Fibroblast of the aortic adventitia (primary cell): ENCODE measurements at places on chromosomes 7 and 10. TPM values are rescaled to one million over a fixed set of nuclear protein-coding genes. Genes with fewer than 3 reads are reported as not detected.

Gene DNA2
- total RNA-seq = 10.0 and 15.2 TPM in 2 replicates

Gene SEMA3E
- total RNA-seq = 0.98 and 16.1 TPM in 2 replicates

Gene TMEM196
- not detected in 2 replicates for total RNA-seq

Gene VAX1
- not detected in 2 replicates for total RNA-seq

GRCh38 chr7:106285855-106286492 is 1.2 kb upstream of the NAMPT start:
- DNase-seq = peak; percentile 79

DNA sequence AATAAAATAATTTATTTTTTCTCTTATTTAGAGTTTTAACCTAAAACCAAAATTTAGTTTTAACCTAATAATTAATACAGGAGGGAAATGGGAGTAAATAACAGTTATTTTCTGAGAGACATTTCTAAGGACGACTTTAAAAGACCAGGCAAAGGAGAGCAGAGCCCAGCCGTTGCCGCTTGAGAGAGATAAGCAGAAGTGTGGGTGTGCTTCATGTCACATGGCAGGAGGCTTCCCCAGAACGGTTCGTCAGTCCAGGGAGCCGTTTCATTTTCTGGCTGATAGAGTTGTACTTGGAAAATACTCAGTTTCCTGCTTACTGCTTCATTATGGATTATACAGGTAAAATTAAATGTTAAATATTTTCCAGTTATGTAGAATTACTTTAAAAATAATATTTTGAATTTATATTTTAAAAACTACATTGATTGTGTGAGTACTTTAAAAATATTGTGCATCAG is 61.4 kb downstream of the ST7 start:
- DNase-seq = peak; percentile 68

DNA sequence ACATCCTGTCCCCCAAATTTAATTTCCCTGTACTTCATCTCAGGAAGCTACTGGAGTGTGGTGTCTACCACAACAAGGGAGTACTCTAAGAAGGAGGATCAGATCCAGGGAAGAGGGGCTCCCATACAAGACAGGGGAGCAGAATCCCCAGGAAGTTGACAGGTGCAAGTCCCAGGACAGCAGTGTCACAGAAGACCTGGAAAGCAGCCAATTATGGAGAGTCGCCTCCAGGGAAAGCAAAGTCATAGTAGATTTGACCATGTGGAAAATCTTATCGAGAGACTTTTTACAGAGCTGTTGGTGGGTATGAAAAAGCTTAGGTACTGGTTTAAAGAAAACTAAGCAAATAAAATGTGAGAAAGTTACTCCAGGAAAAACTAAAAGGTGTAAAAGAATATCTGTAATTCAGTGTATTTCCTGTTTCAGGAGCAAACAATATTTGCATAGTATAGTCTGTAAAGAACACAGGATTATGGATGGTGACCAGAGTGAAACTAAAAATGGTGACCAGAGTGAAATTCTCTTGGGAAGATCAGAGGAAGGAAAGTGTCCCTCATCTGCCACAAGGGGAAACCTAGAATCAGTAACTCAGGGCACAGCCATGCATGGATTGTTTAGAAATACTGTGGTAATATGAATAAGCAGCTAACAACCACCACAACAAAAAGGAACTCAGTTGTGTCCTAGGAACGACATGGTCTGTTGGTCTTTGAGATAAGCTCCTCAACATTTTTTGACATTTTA is 44.5 kb downstream of the LANCL2 start:
- DNase-seq = no peak

DNA sequence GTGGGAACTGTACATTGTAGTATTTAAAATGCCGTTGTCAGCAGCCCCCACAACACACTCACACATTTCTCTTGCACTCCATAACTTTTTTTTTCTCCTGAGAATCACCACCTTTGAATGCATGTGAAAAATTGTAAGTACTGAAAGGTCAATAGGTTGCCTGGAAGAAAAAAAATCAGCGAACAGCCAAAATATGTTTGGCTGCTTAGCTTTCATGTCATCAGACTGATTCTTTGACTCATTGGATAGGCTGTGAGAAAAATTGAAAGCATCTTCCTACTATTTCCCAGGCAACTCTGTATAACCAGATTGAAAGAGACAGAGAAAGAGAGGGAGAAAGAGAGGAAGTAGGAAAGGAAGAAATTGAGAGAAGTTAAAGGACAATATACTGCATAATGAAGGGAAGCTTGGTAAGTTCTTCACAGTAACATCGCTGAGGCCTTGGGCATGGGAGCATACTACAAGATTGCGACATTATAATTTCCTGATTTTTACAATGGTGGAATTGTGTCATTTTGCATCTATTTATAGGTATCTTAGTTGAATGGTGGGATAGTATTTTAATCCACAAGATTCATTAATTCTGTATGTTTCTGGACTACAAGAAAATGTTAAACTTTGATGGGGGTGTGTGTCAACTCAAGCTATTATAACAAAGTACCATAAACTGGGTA is 249.3 kb upstream of the KCND2 start:
- peak; percentile 61 for DNase-seq

- DNase-seq = no peak
These were observed 57.7 kb upstream of the KLF14 start for GRCh38 chr7:130791746-130792145.

GRCh38 chr10:47374611-47375536 is 9.2 kb downstream of the ZNF488 start:
- DNase-seq = peak; percentile 89

- no peak for DNase-seq
These were observed 32.5 kb downstream of the MXI1 start for GRCh38 chr10:110239892-110240291.

- DNase-seq = no peak
These were observed 15.5 kb downstream of the TM9SF3 start for GRCh38 chr10:96570983-96571964.

- DNase-seq = peak; percentile 27
These were observed 256.4 kb downstream of the CAMK1D start for GRCh38 chr10:12605580-12606405.

DNA sequence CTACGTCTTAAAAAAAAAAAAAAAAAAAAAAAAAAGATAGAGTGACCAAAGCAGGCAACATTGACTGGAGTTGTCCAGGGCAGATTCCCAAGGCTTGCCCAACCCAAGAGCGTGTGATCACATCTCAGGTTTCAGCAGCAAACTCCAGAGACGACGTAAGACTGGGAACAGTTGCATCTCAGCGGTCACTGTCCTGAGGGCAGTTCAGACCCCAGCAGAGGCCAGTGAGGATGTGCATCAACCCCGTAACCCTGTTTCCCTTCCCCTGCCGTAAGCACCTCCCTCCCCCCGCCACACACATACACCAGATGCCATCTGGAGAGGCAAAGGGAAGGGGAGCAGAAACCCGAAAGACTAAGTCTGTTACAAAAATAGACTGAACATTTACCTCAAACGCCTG is 19.3 kb upstream of the TOMM7 start:
- no peak for DNase-seq

GRCh38 chr7:156558198-156558597 is 82.4 kb upstream of the RNF32 start:
- peak; percentile 1 for DNase-seq

DNA sequence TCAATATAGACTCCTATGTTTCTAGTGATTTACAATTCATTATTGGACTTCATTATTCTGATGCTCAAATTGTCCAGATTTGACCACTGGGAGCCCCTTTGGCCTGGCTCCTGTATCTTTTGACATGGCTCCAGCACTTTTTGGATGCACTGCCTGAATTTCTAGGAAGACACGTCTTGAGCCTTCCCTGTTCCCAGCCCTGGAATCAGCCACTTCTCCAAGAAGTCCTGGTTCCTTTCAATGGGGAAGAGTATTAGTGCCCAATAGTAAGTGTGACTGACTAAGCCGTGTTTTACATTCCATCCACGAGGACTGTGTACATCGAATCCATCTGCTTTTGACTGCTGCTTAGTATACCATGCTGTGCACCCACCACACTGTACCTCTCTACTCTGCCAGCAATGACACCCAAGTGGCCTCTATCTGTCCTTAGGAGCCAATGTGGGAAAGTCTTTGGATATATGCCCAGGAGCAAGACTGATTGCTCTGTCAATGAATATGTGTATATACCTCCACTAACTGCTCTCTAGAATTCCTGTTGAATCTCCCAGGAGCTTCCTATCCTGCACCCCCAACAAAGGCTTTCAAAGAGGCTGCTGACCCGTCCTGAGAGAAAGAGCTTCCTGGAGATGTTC is 23.2 kb upstream of the NPFFR1 start:
- DNase-seq = peak; percentile 8
